ENCODE measurements at places on chromosomes 3 and 15. TPM values are rescaled to one million over a fixed set of nuclear protein-coding genes. Genes with fewer than 3 reads are reported as not detected.

The CCR1 gene
- 16.5 TPM for total RNA-seq

The ALPK3 gene
- 7.2 TPM for total RNA-seq

The TM4SF18 gene
- total RNA-seq: 11.8 TPM

The SERINC4 gene
- 0.31 TPM for total RNA-seq

The PRTG gene
- total RNA-seq: 4.9 TPM

Measured in sciatic nerve (tissue), 2 donors.